ENCODE measurements at places on chromosomes 13 and 19. TPM values are rescaled to one million over a fixed set of nuclear protein-coding genes. Genes with fewer than 3 reads are reported as not detected.

DNA sequence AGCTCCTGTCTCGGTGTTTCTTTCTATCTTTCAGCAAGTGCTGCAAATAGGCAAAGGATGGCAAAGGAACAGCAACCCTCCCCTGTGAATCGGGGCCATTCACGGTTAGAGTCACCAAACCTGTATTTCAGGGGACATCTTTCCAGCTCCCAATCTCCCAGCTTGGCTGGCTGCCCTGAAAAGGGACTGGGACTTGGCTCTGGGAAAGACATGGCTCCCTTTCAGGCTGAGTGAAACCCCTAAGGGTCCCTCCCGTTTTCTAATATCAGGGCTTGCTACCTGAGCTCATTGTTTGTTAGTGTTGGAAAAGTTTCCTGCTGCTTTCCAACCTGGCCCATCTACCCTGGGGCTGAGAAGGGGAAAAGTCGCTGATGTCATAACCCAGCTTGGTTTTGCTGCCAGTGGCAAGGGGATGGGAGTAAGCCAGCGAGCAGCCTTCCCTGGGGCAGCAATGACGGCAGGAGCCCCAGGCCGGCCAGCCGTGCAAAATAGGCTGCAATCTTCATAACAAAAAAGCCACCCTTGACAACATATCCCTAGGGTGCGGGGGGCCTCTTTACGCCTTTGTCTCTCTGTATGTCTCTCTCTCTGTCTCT, 29.9 kb downstream of the SERP2 start:
- peaks cover 15% of the 10 kb centered on the region for H3K27me3 ChIP-seq
- no peak overlapping the region for H3K4me3 ChIP-seq
- no peaks in the 10 kb centered on the region for H3K36me3 ChIP-seq
- H3K27ac ChIP-seq: no peak overlapping the region

DNA sequence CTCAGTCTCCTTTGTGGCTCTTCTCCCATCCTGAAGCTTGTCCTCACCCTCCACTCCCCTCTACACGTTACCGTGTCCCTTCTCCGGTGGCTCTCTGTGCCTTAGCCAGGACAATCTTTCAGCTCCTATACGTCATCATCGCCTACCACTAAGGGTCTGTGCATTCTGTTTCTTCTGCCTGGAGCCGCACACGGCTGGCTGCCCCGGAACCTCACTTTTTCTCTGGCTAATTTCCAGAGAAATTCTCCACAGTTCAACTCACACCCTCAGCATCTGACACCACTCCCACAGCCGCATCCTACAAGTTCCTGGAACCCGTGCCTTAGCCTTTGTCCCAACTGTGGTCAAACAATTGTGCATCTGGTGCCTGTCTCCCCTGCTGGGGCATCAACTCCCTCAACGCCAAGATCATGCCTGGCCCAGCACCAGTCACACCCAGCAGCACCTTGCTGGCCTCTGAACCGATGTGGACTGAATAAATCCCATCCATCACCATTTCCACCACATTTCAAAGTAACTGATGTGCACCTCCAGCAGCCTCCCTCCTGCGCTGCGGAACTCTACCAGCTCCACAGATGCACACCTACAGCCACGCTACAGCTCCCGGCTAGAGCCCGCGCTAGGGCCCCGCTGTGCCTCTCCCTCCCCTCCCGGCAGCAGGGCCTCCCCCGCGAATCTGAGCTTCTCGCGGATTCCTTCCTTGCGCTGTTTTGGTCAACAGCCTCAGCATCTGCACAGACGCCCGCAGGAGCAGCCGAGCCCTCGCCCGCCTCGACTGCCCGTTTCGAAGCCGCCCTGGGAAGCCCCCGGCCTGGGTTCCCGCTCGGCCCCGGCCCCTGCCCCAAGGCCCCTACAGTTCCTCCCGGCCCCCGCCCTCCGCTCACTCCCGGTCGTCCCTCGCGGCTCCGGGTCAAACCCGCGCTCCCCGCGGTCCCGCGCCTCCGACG, 689 bp downstream of the DCUN1D2 start:
- H3K27me3 ChIP-seq: no peaks in the 10 kb centered on the region
- H3K27ac ChIP-seq: peak overlapping the region; percentile 59
- H3K4me1 ChIP-seq: peaks cover 32% of the 10 kb centered on the region
- H3K36me3 ChIP-seq: peaks cover 5% of the 10 kb centered on the region
- peak; percentile 48 for DNase-seq

GRCh38 chr13:106118050-106118449, 417.4 kb downstream of the EFNB2 start:
- H3K27ac ChIP-seq: no peak overlapping the region
- DNase-seq: no peak
- no peak overlapping the region for H3K4me3 ChIP-seq
- no peaks in the 10 kb centered on the region for H3K4me1 ChIP-seq
- no peaks in the 10 kb centered on the region for H3K27me3 ChIP-seq
- H3K36me3 ChIP-seq: no peaks in the 10 kb centered on the region

DNA sequence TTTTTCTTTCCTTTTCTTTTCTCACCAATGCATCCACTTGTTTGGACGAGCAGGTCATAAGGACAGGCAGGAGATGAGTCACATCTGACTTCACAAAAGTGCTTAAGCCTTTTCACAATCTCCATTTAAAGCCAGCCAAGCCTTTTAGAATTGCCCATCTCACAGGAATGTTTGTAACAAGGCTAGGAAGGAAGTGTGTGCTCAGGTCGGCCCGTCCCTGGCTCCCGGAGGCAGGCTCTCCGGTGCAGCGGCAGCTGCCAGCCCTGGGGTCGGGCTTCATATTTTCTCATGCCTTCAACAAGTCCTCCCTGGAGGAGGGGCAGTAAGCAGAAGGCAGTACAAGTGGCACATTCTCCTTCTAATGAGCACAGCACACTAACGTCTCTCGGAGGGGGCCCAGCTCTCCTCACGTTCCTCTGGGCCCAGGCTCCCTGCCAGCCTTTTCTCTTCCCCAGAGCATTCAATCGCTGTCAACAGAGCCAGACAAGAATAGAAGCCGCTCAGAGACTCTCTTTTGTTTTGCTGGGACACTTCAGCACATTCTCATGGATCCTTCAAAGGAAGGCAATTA, 180.5 kb downstream of the COL4A1 start:
- no peak overlapping the region for H3K4me3 ChIP-seq
- no peaks in the 10 kb centered on the region for H3K36me3 ChIP-seq
- peak; percentile 72 for DNase-seq
- H3K27me3 ChIP-seq: peaks cover 12% of the 10 kb centered on the region
- H3K27ac ChIP-seq: peak overlapping the region; percentile 74
- H3K4me1 ChIP-seq: peaks cover 48% of the 10 kb centered on the region

The GRIK5 gene
- 1.3 TPM for total RNA-seq

The CPB2 gene
- not detected for total RNA-seq

The VMAC gene
- total RNA-seq: 4.5 TPM

The GJB6 gene
- total RNA-seq: 0.04 TPM

DNA sequence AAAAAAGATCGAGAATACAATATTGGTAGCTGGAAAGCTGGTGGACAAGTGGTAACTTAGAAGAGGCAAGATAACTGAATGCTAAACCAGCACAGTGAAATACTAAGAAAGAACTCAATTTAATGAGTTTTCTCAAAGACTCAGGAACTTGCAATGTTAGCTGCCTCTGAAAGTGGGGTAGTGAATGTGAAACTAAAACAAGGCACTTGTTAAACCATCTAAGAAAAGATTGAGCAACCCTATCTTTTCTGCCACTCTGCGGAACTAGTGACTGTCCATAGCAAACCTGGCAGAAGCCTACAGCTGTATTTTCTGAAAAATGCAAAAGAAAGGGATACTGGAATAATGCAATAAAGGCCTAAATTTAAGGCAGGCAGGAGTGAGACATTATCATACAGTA, 1574.4 kb upstream of the PRR20A start:
- no peak overlapping the region for H3K27ac ChIP-seq
- H3K4me1 ChIP-seq: no peaks in the 10 kb centered on the region
- H3K27me3 ChIP-seq: no peaks in the 10 kb centered on the region

DNA sequence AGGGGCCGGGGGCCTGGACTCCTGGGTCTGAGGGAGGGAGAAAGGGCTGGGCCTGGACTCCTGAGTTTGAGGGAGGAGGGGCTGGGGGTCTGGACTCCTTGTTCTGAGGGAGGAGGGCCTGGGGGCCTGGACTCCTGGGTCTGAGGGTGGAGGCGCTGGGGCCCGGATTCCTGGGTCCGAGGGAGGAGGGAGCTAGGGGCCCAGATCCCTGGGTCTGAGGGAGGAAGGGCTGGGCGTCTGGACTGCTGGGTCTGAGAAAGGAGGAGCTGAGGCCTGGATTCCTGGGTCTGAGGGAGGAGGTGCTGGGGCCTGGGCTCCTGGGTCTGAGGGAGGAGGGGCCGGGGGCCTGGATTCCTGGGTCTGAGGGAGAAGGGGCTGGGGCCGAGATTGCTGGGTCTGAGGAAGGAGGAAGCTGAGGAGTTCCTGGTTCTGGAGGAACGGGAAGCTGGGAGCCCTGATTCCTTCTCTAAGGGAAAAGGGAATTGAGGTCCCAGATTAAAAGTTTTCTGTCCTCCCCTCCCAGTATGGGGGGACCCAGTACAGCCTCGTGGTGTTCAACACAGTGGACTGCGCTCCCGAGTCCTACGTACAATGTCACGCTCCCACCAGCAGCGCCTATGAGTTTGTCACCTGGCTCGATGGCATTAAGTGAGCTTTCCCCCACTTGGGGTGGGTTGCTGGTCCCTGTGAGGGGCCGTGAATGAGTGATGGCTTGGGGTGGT, 721 bp downstream of the MED25 start:
- peak overlapping the region; percentile 71 for H3K4me3 ChIP-seq
- peak overlapping the region; percentile 99 for H3K27ac ChIP-seq
- DNase-seq: no peak

GRCh38 chr13:44272692-44273091, 100.9 kb upstream of the SERP2 start:
- H3K4me3 ChIP-seq: no peak overlapping the region
- DNase-seq: no peak
- peaks cover 20% of the 10 kb centered on the region for H3K4me1 ChIP-seq
- H3K36me3 ChIP-seq: no peaks in the 10 kb centered on the region
- H3K27me3 ChIP-seq: no peaks in the 10 kb centered on the region

- peaks cover 43% of the 10 kb centered on the region for H3K4me1 ChIP-seq
- H3K27ac ChIP-seq: no peak overlapping the region
- peaks cover 12% of the 10 kb centered on the region for H3K27me3 ChIP-seq
- peaks cover 73% of the 10 kb centered on the region for H3K36me3 ChIP-seq
- no peak overlapping the region for H3K4me3 ChIP-seq
- DNase-seq: no peak
These were observed 4.3 kb upstream of the ADM5 start for GRCh38 chr19:49684983-49685553.

- H3K4me3 ChIP-seq: no peak overlapping the region
- H3K27me3 ChIP-seq: no peaks in the 10 kb centered on the region
- H3K4me1 ChIP-seq: no peaks in the 10 kb centered on the region
- H3K36me3 ChIP-seq: peaks cover 90% of the 10 kb centered on the region
These were observed 13.4 kb upstream of the TMEM86B start for GRCh38 chr19:55241935-55242464.
